M059J (cell line): ENCODE measurements at places on chromosomes 7 and 10. TPM values are rescaled to one million over a fixed set of nuclear protein-coding genes. Genes with fewer than 3 reads are reported as not detected.

GRCh38 chr7:92028226-92028625 lies 87.6 kb downstream of the AKAP9 start:
- no peak for DNase-seq

DNA sequence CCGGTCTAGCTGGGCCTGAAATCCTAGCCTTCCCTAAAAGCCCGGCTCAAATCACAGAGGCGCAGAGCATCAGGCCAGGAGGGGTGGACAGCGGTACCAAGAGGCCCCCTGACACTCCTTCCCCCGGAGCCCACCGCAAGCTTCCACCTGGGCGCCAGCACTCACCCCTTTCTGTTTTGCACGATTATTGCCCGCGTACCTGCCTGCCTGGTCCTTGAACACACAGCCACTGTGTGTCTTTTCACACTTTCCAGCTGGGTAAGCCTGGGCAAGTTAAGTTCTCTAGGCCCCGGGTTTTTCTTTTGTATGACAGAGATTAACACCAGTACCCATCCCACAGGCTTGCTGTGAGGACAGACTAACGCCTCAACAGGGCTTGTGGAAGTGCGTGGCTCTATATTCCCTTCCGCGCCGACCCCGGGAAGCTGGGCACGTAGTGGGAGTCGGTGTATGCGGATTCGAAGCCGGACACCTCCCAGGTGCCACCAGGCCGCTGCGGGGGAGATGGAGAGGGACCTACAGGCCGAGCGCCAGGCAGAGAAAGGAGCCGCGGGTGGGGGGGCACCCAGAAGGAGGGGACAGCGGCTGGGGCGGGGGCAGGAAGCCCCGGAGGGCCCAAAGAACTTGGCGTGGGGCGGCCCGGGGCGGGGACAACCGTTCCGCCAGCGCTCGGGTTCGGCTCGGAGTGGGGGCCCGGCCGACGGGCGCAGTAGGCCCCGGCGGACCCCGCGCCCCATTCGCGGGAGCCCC lies 792 bp downstream of the ZNF746 start:
- DNase-seq: peak; percentile 46

- no peak for DNase-seq
Measured at GRCh38 chr10:88343761-88344484, 239.2 kb downstream of the RNLS start.

GRCh38 chr7:155188821-155189581 lies 108.7 kb upstream of the INSIG1 start:
- peak; percentile 28 for DNase-seq

DNA sequence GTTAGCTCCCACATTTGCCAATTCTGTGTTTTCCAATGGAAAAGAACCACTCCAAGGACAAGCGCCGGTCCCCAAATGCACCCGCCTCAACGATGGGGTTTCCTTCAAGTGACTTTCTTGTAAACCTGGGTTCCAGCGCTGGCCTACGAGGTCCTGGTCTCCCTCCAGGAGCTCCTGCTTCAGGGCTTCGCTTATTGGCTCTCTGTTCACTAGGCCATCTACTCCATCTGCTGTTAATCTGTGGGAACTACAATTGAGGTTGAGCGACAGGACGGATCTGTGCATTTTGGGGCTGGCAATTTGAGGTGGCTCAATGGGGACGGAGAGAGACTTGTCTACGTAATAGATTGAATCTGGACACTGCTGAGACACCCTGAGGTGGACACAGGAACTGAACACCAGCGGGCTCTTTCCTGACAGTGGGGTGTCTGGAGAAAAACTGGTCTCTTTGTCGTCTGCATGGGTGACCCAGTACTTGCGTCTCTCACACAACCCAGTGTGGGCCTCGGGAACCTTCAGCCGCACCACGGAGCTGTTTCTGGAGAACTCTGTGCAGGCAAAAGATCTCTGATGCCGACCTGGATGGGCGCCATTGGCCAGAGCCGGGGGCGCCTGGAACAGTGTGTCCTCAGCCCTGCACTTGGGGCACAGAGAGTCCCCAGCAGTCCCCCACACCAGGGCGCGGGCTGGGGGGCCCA lies 115.9 kb upstream of the ADAM12 start:
- peak; percentile 70 for DNase-seq

DNA sequence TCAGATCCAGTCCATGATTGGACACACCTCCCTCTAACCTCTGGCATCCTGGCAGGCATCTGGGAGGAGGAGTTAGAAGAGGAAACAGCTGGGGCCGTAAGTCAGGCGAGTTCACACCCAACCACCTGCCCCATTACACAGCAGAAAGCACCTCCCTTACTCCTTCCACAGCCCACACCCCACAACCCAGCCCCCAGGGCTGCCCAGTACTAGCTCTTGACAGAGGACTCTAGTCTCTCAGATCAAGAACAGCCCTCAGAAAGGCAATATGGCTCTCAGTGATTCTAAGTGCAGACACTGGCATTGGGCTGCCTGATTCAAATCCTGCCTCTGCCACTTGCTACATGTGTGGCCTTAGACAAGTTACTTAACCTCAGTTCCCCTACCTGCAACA lies 34.1 kb downstream of the KCNMA1 start:
- DNase-seq: peak; percentile 65

GRCh38 chr10:75788394-75789205 lies 357.2 kb downstream of the LRMDA start:
- DNase-seq: peak; percentile 42

DNA sequence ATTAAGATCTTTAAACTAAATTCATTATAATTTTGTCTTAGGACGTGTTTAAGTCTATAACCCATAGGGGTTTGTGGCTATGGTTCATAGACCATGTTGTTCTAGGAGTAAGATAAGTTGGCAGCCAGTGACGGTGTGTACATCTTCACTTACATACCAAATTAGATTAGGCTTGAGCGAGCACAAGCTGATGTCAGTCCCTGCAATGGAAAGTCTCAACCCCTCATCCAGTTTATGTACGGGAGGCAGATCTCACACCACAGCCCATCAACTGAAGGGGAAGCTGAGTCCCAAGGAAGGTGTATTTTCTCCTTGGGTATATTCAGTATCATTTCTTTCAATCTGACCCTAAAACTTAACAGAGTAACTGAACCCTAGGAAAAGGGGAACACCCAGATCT lies 5.1 kb upstream of the SMC3 start:
- DNase-seq: no peak

DNA sequence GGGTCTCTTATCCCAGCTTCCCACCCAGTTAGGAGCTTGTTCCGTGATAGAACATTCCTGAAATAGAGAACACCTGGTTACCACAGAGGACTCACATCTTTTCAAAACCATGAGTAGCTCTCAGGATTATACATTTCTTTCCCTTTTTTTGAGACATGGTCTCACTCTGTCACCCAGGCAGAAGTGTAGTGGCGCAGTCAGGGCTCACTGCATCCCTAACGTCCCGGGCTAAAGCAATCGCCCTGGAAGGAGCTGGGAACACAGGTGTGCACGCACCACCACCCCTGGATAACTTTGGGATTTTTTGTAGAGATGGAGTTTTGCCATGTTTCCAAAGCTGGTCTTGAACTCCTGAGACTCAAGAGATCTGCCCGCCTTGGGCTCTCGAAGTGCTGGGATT lies 144.0 kb downstream of the RNF216 start:
- no peak for DNase-seq

GRCh38 chr7:50463035-50463434 lies 12.9 kb upstream of the FIGNL1 start:
- no peak for DNase-seq

GRCh38 chr7:137122145-137122544 lies 221.4 kb downstream of the PTN start:
- no peak for DNase-seq

- DNase-seq: peak; percentile 73
Measured at GRCh38 chr7:5494683-5495561, 71.3 kb upstream of the TNRC18 start.

DNA sequence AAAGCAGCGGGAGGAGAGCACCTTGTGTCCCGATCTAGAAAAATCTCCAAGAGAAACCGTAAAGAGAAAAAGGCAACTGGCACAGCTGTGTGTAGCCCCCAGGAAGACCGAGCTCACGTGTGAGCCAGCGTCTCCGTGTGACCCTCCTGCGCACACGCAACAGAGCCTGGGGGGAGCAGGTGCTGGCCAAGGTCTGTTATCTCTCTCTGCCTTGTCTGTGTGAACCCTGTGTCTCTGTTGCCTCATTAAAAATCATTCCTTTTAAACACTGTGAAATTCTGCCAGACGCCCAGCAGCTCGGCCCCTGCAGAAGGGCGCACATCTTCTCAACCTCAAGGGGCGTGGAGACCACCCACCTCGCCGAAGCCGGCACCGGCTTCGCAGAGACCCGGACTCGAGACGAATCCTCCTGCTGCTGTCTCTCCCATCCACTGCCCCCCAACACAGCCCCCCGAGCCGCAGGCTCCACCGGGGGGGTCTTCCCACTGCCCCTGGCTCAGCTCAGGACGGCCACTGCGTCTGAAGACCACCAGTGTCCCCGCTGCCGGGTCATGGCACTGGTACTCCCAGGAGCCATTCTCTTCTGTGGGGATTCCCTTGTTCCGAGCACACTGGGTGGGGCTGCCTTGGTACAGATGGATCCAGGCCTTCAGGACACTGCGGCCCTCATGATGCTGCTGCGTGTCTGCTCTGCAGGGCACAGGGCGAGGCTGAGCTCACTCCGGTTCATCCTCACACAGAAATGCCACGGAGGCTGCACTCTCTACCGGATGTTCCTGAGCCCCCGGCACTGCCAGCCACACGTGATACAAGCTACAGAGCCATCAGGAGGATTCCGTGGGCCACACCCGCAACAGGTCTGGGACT lies 94.3 kb upstream of the DNAAF5 start:
- DNase-seq: no peak

- DNase-seq: no peak
Measured at GRCh38 chr7:149430192-149430591, 30.7 kb downstream of the ZNF777 start.

GRCh38 chr10:94172332-94172731 lies 178.6 kb downstream of the PLCE1 start:
- DNase-seq: peak; percentile 81

GRCh38 chr10:113179265-113179664 lies 229.2 kb downstream of the TCF7L2 start:
- DNase-seq: no peak

DNA sequence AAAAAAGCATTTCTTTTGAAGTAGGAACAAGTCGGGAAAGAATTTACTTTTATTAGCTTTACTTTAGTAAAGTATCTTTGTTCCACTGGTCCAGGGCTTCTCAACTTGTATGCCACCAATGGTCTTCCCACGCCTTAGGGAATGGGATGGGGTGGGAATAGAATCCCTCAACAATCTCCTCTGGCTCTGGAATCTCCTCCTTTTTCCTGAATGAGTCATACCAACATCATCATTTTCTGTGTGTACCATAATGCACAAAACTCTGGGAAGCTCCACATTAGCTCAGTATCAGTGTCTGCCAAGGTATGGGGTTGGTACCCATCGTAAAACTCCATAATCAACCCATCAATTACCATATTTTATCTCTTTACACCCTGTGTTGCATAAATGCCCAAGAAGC lies 159.4 kb upstream of the BMPER start:
- DNase-seq: peak; percentile 33

GRCh38 chr10:131230641-131231322 lies 80.7 kb downstream of the TCERG1L start:
- no peak for DNase-seq

- peak; percentile 50 for DNase-seq
Measured at GRCh38 chr7:66055321-66055956, 20.2 kb upstream of the ASL start.

- DNase-seq: peak; percentile 43
Measured at GRCh38 chr7:98836811-98837629, 32.8 kb downstream of the TMEM130 start.

DNA sequence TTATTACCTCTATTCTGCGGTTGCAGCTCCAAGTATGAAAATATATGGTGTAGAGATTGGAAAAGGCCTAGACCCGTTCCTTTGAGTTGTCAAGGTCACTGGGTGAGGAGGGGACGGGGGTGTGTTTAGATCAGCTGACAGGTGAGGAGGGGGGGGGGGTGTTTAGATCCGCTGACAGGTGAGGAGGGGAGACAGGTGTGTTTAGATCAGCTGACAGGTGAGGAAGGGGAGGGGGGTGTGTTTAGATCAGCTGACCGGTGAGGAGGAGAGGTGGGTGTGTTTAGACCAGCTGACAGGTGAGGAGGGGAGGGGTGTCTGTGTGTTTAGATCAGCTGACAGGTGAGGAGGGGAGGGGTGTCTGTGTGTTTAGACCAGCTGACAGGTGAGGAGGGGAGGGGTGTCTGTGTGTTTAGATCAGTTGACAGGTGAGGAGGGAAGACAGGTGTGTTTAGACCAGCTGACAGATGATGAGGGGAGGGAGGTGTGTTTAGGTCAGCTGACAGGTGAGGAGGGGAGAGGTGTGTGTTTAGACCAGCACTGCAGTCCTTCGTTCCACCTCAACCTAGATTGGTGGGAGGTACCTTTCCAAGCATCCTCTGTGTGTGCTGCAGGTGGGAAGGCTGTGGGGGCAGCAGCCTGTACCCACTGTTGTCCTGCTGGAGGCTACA lies 655.0 kb upstream of the ADARB2 start:
- DNase-seq: no peak

DNA sequence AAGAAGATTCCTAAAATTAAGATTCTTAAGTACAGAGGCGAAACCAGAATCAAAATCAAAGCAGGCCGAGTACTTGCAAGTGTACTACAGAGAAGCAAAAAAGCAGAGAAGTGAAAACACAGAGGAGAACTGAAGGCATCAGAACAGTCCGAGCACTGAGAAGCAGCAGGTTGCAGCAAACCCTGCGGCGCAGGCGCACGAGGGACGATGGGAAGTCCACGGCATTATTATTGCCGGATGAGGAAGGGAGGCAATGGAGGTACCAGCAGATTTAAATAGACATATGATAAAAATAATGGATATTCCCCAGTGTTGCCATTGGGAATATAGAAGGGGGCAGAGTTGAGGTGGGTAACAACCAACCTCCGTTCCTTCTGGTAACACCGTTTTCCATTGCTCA lies 7.2 kb upstream of the SPAM1 start:
- DNase-seq: no peak

DNA sequence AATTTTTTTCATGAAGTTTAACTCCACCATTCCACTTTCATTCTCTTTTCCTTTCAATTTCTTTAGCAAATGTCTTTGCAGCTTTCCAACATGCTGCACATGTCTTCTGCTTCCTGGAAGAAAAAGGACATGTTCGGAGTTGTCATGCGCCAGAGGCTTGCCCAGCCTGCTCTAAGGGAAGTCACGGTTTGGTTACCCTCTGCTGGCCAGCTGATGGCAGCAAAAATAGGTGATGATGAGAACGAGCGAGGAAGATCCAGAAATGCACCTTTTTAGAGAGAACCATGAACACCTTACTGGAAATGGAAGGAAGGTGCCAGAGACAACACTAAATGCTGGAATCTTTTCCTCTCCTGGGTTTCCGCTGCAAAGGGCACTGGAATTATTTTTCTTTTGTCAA lies 4.9 kb upstream of the ZSCAN21 start:
- no peak for DNase-seq

Gene SAMD9
- 131 and 132 TPM in 2 replicates for total RNA-seq

Gene STAMBPL1
- total RNA-seq: 18.2 and 22.8 TPM in 2 replicates

Gene DPYSL4
- total RNA-seq: 4.8 and 6.0 TPM in 2 replicates

Gene SNX10
- 8.6 and 10.2 TPM in 2 replicates for total RNA-seq

Gene CRHR2
- not detected in 2 replicates for total RNA-seq

Gene MSMB
- total RNA-seq: not detected in 2 replicates

Gene PITX3
- total RNA-seq: not detected in 2 replicates

Gene WNT16
- total RNA-seq: 0.17 TPM in 1 of 2 replicates, not detected in the other

Gene FBXL13
- total RNA-seq: 0.59 and 1.5 TPM in 2 replicates

Gene ABHD11
- 29.0 and 32.2 TPM in 2 replicates for total RNA-seq
